Inflammatory macrophage (primary cell): ENCODE measurements at places on chromosomes 3 and 15.

GRCh38 chr3:157104521-157104920, 55.4 kb downstream of the CCNL1 start:
- no peak for DNase-seq

GRCh38 chr3:43478118-43478785, 143.6 kb downstream of the ANO10 start:
- DNase-seq: no peak

GRCh38 chr3:23242106-23242505, 39.0 kb downstream of the UBE2E2 start:
- DNase-seq: no peak

DNA sequence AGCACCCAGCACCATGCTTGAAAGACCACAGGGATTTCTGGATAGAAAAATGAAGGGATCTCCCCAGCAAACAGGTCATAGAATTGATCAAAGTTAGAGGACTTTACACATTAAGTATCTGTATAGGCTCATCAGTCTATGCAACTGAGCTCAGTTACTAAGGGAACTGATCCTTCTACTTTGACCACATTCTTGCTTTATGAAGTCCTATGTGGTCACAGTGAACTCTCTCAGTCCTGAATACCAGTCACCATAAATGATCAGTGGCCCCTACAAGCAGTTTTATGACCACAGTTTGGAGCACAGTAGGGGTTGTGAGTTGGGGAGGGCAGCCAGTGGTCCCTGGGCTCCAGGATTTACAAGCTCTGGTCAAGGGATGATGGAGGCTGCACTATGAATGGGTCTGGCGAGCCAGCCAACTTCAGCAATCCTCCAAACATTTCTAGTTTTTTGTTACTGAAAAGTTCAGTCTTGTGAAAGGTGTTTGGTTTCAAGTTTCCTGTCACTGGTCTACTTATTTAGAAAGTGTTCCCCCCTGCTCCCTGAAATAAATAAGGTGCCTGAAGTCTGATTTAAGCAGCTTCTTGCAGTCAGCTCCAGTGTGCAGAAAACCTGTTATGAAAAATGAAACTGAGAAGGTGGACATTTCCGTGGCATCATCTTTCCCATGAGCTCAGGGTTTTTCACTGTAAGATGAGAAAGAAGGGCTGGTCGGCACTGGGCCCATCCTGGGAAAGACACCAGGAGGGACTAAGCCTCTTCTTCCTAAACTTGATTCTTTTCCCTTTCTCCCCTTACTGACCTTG, 75.5 kb downstream of the DAPK2 start:
- DNase-seq: no peak

- no peak for DNase-seq
These were observed 96.8 kb downstream of the ANXA2 start for GRCh38 chr15:60301024-60301423.

DNA sequence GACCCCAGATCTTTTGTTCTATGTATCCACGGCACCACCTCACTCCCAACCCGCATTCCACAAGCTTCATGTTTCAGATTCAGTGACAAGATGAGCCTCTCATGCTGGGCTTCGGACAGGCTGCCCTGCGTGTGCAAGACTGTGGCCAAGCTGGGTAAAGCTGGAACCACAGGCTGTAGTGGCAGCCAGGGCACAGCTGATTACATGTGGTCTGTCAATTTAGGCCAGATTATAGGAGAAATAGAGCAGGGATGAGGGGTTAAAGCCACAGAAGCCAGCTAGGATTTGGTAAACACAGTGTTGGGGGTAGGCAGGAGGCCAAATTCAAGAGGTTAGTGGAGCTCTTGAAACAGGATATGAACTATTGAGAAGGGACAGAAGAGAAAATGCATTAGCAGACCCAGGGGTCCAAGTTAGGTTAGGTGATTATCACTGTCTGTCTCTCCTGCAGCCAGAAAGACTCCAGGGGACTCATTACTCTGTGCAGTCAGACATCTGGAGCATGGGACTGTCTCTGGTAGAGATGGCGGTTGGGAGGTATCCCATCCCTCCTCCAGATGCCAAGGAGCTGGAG, 12.9 kb downstream of the SNAPC5 start:
- DNase-seq: no peak

DNA sequence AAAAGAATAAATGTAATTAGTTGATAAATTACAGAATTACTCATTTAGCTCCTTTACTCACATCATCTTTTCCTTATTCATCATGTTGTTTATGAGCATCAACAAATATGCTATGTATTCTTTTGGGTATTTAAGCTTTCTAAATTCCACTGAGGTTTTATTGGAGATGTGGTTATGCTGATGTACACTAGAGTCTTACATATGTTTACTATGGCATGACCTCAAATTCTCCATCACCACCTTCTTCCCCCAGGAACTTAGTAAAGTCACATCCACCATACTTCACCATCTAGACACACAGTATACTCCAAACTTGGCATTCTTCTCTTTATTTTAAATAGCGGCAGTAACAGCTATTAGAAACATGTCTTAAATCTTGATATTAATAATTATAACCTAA, 74.1 kb upstream of the MELTF start:
- DNase-seq: no peak

DNA sequence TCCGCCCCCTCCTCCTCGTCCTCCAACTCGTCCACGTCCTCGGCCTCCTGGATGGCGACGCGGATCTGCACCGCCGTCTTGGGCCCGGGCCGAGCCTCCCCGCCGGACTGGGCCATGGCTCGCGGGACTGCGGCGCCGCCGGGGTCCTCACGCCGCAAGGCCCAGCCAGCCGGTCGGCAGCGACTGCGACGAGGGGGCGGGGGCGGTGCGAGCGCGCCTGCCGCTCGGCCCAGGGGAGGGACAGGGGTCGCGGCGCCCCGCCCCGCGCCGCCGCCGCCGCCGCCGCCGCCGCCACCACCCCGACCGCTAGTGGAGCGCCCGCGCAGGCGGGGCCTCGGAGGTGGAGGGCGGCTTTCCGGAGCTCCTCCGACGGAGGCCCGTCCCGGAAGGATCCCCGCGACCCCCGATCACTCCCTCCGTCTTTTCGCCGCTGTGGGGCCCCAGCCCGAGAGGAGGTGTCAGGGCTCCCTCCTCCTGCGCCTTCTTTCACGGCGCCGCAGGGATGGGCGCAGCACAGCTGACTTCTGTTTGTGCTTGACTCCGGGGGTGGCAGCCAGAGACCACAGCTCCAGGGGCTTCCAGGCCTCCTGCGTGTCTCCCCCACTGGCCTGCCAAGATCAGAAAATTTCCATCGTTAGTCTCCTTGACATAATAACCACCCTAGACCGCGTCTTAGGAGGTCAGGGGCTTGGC, at the start of gene LARP6:
LARP6 (minus strand) TSS at position 185 of the 693 bp plus-strand sequence; CDS start at position 116, 69 bp downstream.
- no peak for DNase-seq

DNA sequence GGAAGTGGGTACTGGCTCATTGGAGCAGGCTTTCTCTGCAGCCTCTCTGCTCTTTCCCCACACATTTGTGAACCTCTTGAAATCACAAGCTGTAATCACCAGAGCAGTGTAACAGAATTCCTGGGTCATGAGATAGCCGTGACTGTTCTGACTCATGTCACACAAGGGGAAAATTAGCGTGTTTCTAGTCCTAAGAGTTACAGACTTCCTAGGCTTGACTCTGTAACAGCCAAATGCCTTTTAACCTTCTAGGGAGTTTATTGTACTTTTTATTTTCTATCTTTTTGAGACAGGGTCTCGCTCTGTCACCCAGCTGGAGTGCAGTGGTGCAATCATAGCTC, 54.7 kb upstream of the TRAK1 start:
- DNase-seq: peak; percentile 91

GRCh38 chr15:69583626-69584025, 131.0 kb downstream of the RPLP1 start:
- DNase-seq: peak; percentile 30

- DNase-seq: no peak
These were observed 591 bp upstream of the SLC25A20 start for GRCh38 chr3:48899273-48899672.

- DNase-seq: no peak
These were observed 527.2 kb downstream of the FOXP1 start for GRCh38 chr3:71056327-71056726.

DNA sequence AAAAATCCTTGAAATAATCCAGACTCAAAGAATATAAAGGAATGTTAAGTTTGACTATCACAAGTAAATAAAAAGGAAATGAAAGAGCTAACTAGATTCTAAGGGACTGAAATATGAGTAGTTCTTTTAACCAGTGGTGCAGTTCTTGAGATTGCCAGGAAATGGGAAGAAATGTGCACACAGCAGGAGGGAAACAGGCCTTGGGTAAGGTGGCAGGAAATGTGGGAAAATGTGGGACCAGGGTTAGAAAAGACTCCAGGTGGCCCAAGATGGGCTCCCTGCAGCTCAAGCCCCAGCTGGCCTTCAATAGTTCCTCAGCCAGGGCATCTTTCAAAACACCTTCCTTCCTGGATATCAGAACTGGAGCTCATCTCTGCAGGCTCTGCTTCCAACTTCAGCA, 181.3 kb downstream of the ISL2 start:
- no peak for DNase-seq

GRCh38 chr3:152865668-152866245, 30.8 kb downstream of the P2RY1 start:
- DNase-seq: peak; percentile 98

GRCh38 chr3:27504749-27505148, 20.6 kb upstream of the SLC4A7 start:
- no peak for DNase-seq

- peak; percentile 87 for DNase-seq
These were observed at the start of gene PLXND1 for GRCh38 chr3:129606636-129607390. Gene PLXND1 (minus strand): TSS chr3:129606676. CDS start chr3:129606639, 37 bp downstream.

GRCh38 chr3:177978946-177979345, 557.3 kb upstream of the KCNMB2 start:
- DNase-seq: no peak

- no peak for DNase-seq
These were observed 29.8 kb upstream of the SLC25A36 start for GRCh38 chr3:140911822-140912221.

DNA sequence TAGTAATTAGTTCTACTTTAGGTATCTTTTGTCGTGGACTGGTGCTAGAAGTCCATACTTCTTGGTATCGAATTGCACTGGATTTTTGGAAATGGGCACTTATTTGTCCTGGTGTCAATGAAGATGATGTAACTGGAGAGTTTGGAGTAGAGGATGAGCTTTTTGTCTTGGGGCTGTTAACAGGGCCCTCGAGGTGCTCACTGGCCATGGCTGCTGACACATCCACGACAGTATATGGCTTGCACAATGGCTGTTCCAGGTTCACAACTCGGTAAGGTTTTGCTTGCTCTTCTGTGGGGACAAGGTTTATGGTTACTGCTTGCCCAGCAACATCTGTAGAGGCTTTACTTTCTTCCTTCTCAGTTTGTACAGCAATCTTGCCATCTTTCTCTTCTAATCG, 109.4 kb upstream of the TSPAN3 start:
- DNase-seq: peak; percentile 30

GRCh38 chr3:150729682-150730360, 26.1 kb upstream of the ERICH6 start:
- no peak for DNase-seq

DNA sequence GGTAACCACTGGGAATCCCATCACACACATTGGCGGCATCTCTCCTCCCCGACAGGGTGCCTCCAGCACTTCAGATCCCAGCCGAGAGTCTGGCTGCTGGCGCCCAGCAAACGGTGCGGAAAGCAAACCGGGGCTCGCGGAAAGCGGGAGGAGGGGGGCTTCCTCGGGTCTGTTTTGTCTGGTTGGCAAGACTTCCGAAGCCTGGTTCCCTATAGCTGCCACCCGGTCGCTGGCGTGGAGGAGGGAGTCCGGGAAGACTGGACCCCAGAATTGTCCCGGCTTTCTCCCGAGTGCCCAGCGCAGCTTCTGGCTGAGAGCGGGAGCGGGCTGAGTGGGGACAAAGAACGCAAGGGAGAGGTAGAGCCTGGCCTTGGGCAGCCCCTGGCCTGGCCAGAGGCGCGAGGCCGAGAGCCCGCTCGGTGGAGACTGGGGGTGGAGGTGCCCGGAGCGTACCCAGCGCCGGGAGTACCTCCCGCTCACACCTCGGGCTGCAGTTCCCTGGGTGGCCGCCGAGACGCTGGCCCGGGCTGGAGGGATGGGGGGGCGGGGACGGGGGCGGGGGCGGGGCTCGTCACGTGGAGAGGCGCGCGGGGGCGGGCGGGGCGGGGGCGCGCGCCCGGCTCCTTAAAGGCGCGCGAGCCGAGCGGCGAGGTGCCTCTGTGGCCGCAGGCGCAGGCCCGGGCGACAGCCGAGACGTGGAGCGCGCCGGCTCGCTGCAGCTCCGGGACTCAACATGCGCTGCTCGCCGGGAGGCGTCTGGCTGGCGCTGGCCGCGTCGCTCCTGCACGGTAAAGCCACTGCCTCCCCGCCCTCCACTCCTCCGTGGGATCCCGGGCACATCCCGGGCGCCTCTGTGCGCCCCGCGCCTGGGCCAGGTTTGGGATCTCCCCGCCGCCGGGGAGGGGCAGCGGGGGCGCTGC, at the start of gene CHRNA7:
CHRNA7 (plus strand) TSS at position 654 of the 920 bp plus-strand sequence; CDS start at position 734, 80 bp downstream.
- no peak for DNase-seq

GRCh38 chr3:119497820-119498185, 544 bp upstream of the TIMMDC1 start:
- DNase-seq: peak; percentile 11

- DNase-seq: peak; percentile 40
These were observed 76.2 kb downstream of the TGFBR2 start for GRCh38 chr3:30682434-30683155.

GRCh38 chr3:154786724-154787123, 293.4 kb upstream of the MME start:
- DNase-seq: peak; percentile 27

DNA sequence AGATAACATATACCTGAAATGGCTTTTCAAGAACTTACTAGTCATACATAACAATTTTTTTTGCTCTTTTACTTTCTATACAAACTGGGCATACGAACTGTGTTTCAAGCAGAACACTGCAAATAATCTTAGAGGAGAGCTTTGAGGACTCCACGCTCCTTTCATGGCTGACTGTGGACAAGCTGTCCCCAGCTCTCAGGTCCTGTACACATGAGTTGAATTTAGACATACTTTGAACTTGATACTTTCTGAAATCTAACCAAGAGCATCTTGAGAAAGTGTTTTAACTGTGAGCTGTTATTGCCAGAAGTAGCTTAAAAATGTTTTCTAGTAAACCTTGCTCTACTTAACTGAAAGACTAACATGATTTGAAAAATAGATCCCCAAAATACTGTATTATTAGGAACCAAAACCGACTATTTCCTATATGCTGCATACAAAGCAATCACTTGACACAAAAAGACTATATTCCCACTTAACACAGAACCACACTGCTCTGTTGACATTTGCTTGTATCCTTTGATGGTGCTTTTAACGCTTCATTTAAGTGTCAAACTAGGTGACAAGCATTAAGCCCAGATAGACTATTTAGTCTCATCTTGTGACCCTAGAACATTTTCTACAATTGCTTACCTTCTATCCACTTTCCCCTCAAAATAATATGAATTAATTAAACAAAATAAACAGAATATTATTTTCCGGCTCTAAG, 755.8 kb downstream of the ROBO1 start:
- DNase-seq: no peak
